MM.1S (cell line): ENCODE measurements at places on chromosomes 6 and 20.

DNA sequence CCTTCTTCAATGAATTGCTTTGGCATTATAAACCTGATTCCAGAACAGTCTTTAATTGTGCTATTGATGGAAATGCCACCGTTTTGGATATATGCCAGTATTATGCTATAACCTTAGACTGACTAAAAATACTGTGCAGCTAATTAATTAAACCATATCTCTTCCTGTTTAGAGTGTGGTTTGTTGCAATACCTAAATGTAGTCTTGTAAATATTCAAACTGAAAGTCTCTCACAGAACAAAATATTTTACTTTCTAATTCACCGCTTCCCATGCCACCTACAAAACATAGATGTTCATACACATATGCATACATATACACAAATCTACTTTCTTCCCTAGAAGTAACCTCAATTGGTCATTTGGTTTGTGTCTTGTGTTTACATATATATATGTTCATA, 126.6 kb downstream of the SIM1 start:
- DNase-seq, result no peak

- peak; percentile 28 for DNase-seq
Measured at GRCh38 chr6:72595812-72596211, 26.1 kb upstream of the KCNQ5 start.

- DNase-seq, result no peak
Measured at GRCh38 chr20:9918348-9918747, 79.5 kb upstream of the PAK5 start.

- no peak for DNase-seq
Measured at GRCh38 chr6:28081486-28081751, 1.1 kb downstream of the ZNF165 start.

- no peak for DNase-seq
Measured at GRCh38 chr6:16028966-16029365, 99.9 kb upstream of the MYLIP start.

DNA sequence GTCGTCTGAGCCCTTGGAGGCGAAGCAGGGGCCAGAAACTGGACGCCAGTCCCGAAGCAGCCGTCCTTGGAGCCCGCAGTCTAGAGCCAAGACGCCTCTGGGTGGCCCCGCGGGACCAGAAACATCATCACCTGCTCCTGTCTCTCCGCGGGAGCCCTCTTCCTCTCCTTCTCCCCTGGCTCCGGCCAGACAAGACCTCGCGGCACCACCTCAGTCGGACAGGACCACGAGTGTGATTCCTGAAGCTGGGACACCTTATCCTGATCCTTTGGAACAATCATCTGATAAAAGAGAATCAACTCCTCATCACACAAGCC, 416 bp downstream of the RSPH4A start:
- DNase-seq, result peak; percentile 43

DNA sequence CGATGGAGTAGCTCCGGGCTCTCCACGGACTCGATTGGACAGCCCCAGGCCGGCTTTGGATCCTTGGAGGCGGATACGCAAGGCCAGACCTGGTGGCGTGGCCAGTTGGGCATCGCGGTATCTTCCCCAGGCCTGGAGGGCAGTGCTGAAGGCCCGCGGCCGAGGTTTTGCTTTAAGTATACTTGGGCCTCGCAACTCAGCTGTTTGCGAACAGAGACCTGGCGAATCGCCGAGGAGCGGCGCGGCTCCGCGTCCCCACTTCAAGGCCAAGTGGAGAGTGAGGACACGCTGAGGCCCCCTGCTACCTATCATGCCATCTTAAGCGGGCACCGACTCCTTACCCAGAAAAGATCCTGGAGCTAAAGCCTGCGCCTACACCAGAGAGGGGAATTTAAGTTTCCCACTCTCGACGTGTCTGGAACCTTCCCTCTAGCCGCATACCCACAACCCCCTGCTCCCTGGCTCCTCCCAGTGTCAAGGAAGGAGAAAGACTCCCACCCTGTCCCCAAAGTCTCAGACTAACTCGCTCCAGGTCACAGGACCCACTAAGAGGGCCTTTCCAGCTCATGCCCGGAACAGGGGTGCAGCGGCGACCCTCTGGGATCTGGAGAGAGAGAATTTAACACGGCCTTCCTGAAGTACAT, 4.1 kb downstream of the LINC00237 start:
- no peak for DNase-seq

- no peak for DNase-seq
Measured at GRCh38 chr6:149513915-149514314, 29.1 kb upstream of the ZC3H12D start.

GRCh38 chr6:2355150-2355549, 109.7 kb upstream of the GMDS start:
- no peak for DNase-seq

DNA sequence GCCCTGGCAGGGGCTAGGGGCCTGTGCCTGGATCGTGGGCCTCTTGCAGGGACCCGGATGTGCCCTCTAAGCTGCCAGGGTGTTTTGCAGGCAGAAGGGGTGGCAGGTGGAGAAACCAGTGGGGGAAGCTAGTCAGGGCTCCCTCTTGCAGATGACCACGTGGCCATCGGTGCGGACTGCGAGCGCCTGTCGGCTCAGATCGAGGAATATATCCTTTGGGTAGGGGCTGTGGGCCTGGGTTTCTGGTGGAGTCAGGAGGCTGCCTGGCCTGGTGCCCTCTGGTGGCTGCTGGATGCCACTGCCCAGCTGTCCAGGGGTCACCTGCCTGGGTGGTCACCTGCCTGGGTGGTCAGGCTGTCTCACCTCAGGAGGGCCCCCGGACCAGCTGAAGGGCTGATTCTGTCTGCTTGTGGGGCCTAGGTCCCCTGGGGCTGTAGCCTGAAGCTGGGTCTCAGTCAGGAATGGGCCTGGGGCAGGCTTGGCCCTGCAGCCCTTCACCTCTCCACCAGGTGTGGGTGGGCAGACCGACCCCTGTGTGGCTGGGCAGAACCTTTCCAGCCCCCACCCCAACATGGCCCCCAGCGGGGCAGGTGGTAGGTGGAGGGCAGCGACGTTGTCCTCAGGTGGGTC, 6.7 kb downstream of the TCEA2 start:
- peak; percentile 31 for DNase-seq

DNA sequence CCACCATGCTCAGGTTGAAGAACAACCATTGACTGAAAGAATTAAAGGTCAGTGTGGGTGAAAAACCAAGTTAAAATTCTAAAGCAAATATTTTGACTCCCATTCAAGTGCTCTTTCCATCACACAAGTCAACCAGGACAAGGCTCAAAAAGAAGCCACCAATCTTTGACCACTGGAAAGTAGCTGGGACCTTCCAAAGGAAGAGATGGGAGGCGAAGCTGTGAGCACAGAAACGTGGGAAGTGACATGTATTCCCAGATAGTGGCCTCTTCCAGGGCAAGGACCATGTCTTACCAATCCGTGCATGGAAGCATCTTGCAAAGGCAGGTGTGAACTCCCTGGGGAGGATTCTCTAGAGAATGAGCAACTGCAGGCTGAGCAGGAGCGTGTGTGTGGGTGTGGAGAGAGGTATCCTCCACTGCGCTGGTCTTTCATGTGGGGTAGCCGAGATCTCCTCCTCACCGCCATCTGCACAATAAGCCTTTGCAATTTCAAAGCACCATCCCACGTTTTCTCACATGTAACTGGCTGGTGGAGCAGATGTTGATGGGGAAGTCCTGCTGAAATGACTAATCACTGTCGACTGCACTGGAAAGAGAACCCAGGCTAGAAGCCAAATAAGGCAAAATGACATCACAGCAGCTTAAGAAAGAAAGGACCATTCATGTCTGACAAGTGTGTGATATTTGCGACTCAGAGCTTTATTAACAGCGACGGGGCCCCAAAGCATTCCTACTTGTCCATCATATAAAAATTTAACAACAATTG, 189.4 kb upstream of the RREB1 start:
- no peak for DNase-seq

- no peak for DNase-seq
Measured at GRCh38 chr6:6569096-6569810, 19.3 kb upstream of the LY86 start.

DNA sequence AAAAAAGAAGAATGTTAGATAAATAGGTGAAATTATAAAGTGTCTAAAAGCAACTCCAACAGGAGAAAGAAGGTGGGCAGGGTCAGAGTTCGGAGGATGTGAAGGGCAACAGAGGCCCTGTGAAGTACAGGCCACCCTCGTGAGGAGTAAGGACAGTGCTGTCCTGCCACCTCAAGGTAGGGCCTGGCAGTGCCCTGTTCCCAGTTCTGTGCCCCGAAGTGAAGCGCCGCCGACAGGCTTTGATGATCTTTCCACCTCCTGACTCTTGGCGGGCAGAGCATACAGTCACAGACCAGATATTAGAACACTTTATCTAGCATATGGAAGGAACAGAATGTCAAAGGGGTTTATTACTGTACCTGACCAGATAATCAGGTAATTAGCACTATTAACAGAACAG, 75.8 kb downstream of the GJA10 start:
- no peak for DNase-seq

DNA sequence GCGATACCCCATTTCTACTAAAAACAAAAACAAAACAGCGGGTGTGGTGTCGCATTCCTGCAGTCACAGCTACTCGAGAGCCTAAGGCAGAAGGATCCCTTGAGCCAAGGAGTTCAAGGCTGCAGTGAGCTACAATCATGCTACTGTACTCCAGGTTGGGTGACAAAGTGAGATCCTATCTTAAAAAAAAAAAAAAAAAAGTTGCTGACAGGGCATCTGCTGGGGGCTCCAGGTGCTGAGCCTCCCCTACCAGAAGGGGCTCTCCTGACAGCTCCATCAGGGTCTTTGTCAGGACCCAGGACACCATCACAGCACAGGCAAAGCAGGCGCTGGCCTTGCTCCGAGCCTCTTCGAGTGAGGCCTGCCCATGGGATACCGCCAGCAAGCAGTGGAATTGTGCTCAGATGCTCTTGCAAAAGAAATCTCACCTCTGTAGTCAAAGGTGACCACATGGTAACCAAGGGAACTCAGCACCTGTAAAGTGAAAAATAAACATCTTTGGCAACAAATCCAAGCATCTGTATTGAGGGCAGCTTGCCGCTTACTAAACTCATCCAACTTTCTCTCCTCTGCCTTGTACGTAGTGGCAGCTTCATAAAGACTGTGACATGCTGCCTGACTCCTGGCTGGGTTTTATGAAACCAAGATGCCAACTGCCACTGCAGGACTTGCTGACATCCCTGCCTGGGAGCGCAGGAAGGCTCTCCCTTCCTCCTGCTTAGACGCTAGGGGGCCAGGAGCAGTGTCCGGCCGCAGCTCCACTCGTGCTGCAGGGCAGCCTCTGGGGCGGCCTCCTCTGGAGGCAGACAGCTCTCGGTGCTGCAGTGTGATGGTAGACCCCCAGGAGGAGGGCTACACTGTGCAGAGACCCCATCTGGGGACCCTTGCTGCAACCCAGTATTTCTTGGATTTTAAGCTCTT, 66.9 kb downstream of the PYGB start:
- no peak for DNase-seq

GRCh38 chr6:40620574-40621240, 33.5 kb upstream of the LRFN2 start:
- DNase-seq, result no peak

DNA sequence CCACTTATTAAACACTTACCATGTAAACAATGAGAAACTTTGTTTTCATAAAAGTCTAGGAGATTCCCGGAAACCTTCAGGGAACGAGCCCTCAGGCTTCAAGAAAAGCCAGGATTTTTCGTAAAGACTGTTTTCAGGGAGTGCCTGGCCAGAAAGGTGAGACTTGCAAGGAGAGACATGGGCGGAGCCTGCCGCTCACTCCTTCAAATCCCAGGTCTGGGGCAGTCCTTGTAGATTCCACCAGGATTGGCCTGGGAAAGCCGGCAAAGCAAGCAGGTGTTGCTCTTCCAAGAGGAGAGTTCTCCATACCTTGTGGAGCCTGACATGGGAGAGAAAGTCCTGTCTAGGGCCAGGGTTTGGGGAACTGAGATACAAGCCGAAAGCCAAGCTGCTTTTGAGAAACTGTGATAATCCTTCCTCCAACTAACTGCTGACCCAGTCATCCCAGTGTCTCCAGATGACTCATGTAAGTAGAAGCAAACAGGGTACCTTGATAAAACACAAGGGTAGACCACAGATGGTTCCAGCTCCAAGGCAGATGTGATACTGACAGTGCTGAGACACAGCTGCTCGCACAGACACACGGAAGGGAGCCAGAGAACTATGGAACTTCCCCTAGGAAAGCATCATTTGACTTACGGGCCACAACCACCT, 69.4 kb upstream of the NAA20 start:
- DNase-seq, result no peak

GRCh38 chr6:12537389-12537788, 179.2 kb upstream of the PHACTR1 start:
- no peak for DNase-seq

DNA sequence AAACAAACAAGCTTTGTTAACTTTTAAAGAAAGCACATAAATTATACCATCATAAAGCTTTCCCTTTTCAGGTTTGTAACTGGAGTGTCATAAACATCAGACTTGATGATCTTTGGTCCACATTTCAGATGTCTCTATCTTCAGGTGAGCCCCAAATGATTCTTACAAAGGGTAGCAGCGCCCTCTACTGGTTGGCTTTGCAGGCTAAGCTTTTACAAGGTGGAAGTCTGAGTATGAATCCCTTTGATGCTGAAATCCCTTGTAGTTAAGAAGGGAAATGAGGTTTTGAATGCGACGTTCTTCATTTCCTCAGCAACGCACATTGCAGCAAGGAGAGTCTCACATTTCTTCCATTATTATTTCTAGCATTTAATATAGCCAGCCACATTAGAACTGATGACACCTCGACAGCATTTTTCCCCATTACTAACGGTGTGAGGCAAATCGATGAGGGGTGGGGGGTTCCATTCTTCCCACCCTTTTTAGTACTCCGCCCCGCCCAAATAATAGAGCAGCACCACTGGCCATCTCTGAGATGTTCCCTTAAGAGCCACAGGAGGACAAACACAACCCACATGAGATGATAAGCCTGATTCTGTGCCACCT, 126.3 kb upstream of the NT5E start:
- peak; percentile 72 for DNase-seq

- DNase-seq, result peak; percentile 75
Measured at GRCh38 chr6:53171605-53172467, 23.2 kb upstream of the GCM1 start.

DNA sequence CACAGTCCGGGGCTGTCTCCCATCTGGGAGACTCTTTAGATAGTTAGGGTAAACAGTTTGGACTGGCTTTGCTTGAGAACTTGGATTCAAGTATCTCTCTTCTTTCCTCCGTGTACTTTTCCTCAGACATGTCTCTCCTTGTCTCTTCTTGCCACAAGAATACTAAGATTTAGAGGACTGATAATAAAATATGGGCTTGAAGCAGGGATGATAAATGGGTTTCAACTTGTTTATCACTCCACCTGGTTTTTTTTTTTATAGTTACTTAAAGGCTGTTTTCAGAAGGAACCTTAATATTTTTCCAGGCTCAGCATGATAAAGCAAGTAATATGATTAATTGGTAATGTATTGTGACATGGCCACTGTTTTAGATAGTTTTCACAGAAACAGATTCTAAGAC, 40.9 kb upstream of the KIF13A start:
- no peak for DNase-seq

DNA sequence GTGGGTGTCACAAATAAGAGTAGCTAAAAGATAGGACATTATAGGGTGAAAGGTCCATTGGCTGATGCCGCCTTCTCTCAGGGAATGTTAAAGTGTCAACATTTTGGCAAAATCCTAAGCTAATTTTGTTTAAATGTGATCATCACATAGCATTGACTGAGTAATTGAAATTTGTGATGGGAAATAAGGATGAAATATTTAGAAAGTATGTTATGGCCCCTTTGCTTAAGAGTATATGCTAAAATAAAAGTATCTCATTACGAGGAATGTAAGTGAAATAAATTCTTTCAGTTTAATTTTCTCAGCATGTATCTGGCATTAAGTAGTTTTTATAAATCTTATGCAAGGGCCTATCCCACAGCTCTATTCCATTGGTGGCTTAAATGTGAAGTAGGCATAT, 229.2 kb downstream of the PRL start:
- no peak for DNase-seq

GRCh38 chr6:168091381-168092264, 12.6 kb upstream of the FRMD1 start:
- no peak for DNase-seq
